Osteocyte (in vitro differentiated cells): ENCODE measurements at places on chromosomes 2 and 18. TPM values are rescaled to one million over a fixed set of nuclear protein-coding genes. Genes with fewer than 3 reads are reported as not detected.
A peak's percentile ranks its signal among the peaks of the same experiment; 100 is the strongest.

- H3K27ac ChIP-seq, result no peak overlapping the region
- no peak overlapping the region for H3K4me3 ChIP-seq
- no peak for DNase-seq
- peaks cover 17% of the 10 kb centered on the region for H3K27me3 ChIP-seq
- H3K36me3 ChIP-seq, result no peaks in the 10 kb centered on the region
- no peaks in the 10 kb centered on the region for H3K4me1 ChIP-seq
These were observed 420.3 kb upstream of the FSIP2 start for GRCh38 chr2:185318271-185318724.

- DNase-seq, result no peak
- H3K27me3 ChIP-seq, result no peaks in the 10 kb centered on the region
- peaks cover 22% of the 10 kb centered on the region for H3K4me1 ChIP-seq
- H3K27ac ChIP-seq, result no peak overlapping the region
These were observed 15.0 kb downstream of the KANSL3 start for GRCh38 chr2:96623116-96623515.

DNA sequence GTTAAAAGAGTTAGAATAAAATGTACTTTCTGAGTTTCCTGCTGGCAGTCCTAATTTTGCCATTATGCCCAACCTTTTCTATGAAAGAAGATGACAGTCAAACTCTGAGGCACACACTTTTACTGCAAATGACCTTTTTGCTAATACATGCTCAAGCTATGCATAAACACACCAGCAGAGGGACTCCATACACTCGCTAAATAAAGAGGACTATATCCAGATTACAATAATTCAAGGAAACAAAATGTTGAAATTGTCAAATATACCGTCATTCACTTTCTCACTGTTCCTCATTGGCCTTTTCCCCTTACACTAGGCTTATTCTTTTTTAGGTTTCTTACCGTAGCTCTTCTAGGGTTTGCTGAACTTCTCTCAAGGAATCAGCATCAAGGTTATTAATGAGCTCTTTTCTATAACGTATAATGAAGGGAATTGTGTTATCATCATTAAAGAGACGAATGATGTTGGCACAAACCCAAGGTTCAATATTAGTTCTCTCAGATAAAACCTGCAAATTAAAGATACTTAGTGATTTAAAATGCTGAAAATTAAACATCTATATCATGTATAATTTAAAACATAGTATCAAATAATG is 25.7 kb downstream of the SRBD1 start:
- no peak for DNase-seq
- H3K36me3 ChIP-seq, result peaks cover 13% of the 10 kb centered on the region
- H3K4me1 ChIP-seq, result no peaks in the 10 kb centered on the region

DNA sequence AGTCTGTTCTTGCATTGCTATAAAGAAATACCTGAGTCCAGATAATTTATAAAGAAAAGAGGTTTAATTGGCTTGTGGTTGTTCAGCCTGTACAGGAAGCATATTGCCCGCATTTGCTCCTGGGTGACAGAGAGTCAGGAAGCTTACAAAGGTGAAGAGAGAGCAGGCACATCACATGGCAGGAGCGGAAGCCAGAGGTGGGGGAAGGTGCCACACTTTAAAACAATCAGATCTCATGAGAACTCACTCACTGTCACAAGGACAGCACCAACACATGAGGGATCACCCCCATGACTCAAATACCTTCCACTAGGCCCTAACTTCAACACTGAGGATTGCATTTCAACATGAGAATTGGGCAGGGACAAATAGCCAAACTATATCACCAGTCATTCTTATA is 124.8 kb upstream of the COL5A2 start:
- H3K4me1 ChIP-seq, result peaks cover 14% of the 10 kb centered on the region
- DNase-seq, result no peak
- no peaks in the 10 kb centered on the region for H3K27me3 ChIP-seq
- H3K27ac ChIP-seq, result no peak overlapping the region
- H3K4me3 ChIP-seq, result no peak overlapping the region

GRCh38 chr2:151302879-151303278 is 13.4 kb upstream of the NMI start:
- H3K27me3 ChIP-seq, result no peaks in the 10 kb centered on the region
- no peak overlapping the region for H3K4me3 ChIP-seq
- H3K4me1 ChIP-seq, result peaks cover 18% of the 10 kb centered on the region
- no peak for DNase-seq

DNA sequence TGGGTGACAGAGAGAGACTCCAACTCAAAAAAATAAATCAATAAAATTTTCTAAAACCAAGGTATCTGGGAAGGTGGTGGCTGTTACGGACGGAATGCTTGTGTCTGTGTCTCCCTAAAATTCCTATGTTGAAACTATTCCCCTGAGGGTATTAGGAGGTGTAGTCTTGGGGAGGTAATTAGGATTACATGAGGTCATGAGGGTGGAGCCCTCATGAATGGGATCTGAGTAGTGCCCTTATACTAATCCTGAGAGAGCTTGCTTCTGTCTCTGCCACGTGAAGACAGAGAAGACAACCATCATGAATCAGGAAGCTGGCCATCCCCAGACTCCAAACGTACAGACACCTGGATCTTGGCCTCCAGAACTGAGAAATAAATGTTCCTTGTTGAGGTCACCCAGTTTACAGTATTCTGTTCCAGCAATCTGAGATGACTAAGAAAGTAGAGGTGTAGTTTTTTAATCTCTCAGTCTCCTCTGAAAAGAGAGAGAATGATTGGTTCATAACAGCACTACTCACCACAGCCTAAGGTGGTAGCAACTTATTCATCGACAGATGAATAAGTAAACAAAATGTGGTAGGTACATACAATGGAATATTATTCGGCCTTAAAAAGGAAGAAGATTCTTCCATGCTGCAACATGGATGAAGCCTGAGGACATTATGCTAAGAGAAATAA is 38.4 kb downstream of the TGFBRAP1 start:
- no peak overlapping the region for H3K4me3 ChIP-seq
- no peaks in the 10 kb centered on the region for H3K27me3 ChIP-seq
- DNase-seq, result no peak

DNA sequence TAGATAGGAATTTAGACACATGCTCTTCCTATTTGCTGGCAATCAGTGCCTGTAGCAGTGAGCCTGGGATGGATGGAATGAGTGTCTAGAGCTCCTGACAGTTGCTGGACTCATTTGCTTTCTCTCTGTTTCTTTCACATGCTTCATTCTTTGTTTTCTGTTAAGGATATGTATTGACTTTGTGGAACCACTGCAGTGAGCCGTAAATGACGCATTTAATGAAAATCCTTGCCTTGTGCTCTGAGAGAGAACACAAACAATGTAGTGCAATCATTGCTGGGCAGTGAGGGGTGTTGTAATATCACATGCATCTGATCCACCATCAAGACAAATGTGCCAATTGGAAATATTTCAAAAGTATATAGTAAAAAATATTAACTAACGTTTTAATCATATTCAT is 25.2 kb upstream of the CDH20 start:
- H3K27me3 ChIP-seq, result peaks cover 33% of the 10 kb centered on the region
- H3K4me1 ChIP-seq, result no peaks in the 10 kb centered on the region
- H3K36me3 ChIP-seq, result no peaks in the 10 kb centered on the region
- no peak overlapping the region for H3K4me3 ChIP-seq
- no peak for DNase-seq

GRCh38 chr2:85254540-85255300 is 73.1 kb downstream of the TGOLN2 start:
- H3K27me3 ChIP-seq, result no peaks in the 10 kb centered on the region
- H3K36me3 ChIP-seq, result no peaks in the 10 kb centered on the region
- H3K4me3 ChIP-seq, result no peak overlapping the region
- no peak overlapping the region for H3K27ac ChIP-seq
- peaks cover 59% of the 10 kb centered on the region for H3K4me1 ChIP-seq

GRCh38 chr2:37708146-37708545 is 36.7 kb upstream of the CDC42EP3 start:
- peaks cover 29% of the 10 kb centered on the region for H3K4me1 ChIP-seq
- DNase-seq, result no peak
- H3K27ac ChIP-seq, result no peak overlapping the region
- H3K27me3 ChIP-seq, result no peaks in the 10 kb centered on the region

- DNase-seq, result no peak
- peaks cover 7% of the 10 kb centered on the region for H3K4me1 ChIP-seq
- H3K36me3 ChIP-seq, result no peaks in the 10 kb centered on the region
- no peak overlapping the region for H3K27ac ChIP-seq
- H3K4me3 ChIP-seq, result no peak overlapping the region
- H3K27me3 ChIP-seq, result peaks cover 2% of the 10 kb centered on the region
These were observed 240.2 kb upstream of the SLC14A2 start for GRCh38 chr18:45374878-45375630.

GRCh38 chr2:50538147-50538546 is 493.8 kb downstream of the NRXN1 start:
- H3K4me1 ChIP-seq, result peaks cover 2% of the 10 kb centered on the region
- H3K27ac ChIP-seq, result no peak overlapping the region

DNA sequence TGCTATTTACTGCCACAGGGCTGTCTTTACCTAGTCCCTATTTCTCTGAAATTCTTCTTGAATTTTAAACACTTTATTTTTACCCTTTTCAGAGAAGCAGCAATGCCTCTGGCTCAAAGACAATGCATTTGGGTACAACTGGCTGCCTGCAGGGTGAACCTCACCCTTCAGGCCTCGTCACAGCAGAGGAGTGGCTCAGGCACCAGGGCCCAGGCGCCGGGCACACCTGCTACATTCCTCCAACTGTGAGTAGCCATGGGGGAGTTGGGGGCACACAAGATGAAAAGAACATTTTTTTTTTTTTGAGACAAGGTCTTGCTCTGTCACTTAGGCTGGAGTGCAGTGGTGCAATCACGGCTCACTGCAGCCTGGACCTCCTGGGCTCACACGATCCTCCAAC is 74.9 kb upstream of the KCNE4 start:
- DNase-seq, result peak; percentile 46
- H3K27me3 ChIP-seq, result no peaks in the 10 kb centered on the region
- H3K4me3 ChIP-seq, result no peak overlapping the region
- peaks cover 37% of the 10 kb centered on the region for H3K4me1 ChIP-seq
- H3K27ac ChIP-seq, result no peak overlapping the region
- no peaks in the 10 kb centered on the region for H3K36me3 ChIP-seq

GRCh38 chr18:67783196-67783946 is 266.9 kb upstream of the DSEL start:
- peak overlapping the region; percentile 71 for H3K27ac ChIP-seq
- H3K4me1 ChIP-seq, result peaks cover 18% of the 10 kb centered on the region
- no peaks in the 10 kb centered on the region for H3K27me3 ChIP-seq
- H3K36me3 ChIP-seq, result no peaks in the 10 kb centered on the region

DNA sequence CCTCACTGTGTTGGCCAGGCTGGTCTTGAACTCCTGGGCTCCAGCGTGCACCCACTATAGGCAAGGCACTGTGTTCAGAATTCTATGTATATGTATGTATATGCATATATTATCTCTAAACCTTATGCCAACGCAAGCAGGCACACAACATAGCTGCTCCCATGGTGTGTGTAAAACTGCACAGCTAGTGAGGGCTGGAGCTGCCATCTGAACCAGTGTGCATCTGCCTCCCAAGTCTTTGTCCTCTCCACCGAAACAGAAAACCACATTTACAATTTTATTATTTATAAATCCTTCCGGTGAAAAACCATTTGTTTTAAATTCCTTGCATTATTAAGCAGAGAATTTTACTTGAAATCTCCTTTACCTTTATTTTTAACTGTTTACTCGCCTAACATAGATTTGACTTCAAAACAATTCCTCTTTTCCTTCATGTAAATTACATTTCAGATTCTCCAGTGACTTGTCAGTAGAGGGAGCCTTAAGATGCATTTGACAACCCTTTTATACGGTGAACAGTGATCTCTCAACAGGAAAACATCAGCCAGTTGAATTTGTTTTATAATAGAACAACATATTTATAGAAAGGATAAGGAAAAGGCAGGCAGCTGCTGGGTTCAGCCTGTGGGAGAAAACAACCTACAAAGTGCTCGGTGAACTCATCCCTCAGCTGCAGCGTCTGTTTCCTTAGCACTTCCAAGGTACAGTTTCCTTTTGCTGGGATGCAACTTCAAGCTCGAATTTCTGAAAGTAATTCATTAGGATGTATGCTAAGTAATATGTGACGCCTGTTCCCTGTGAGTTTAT is 101.2 kb downstream of the MYT1L start:
- H3K36me3 ChIP-seq, result no peaks in the 10 kb centered on the region
- H3K27me3 ChIP-seq, result no peaks in the 10 kb centered on the region
- H3K4me1 ChIP-seq, result no peaks in the 10 kb centered on the region
- no peak overlapping the region for H3K4me3 ChIP-seq
- H3K27ac ChIP-seq, result no peak overlapping the region

- H3K27me3 ChIP-seq, result peaks cover 11% of the 10 kb centered on the region
- no peaks in the 10 kb centered on the region for H3K4me1 ChIP-seq
- no peak for DNase-seq
- H3K27ac ChIP-seq, result no peak overlapping the region
- no peak overlapping the region for H3K4me3 ChIP-seq
- no peaks in the 10 kb centered on the region for H3K36me3 ChIP-seq
These were observed 43.8 kb downstream of the SKA1 start for GRCh38 chr18:50418650-50419049.

DNA sequence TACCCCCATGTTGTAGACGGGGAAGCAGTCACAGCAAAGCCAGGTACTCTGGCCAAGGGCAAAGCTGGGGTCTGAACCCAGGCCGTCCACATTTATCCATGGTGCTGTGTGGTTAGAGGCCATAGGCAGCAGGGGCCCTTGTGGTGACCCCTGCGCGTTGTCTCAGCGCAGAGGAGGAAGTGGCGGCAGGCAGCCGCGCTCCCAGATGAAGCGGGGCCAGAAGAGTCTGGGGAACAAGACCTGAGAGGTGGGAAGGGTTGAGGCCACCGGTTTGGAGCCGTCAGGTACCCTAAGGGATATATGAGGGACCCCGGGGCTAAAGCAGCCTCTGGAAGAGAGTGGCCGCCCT is 770 bp downstream of the ZNF396 start:
- H3K4me1 ChIP-seq, result peaks cover 7% of the 10 kb centered on the region
- peak overlapping the region; percentile 15 for H3K27ac ChIP-seq
- H3K27me3 ChIP-seq, result peaks cover 19% of the 10 kb centered on the region
- DNase-seq, result no peak
- H3K36me3 ChIP-seq, result no peaks in the 10 kb centered on the region

GRCh38 chr2:176293334-176293733 is 24.1 kb downstream of the MTX2 start:
- no peak for DNase-seq
- no peak overlapping the region for H3K4me3 ChIP-seq
- no peaks in the 10 kb centered on the region for H3K27me3 ChIP-seq
- H3K27ac ChIP-seq, result no peak overlapping the region
- H3K4me1 ChIP-seq, result no peaks in the 10 kb centered on the region
- peaks cover 2% of the 10 kb centered on the region for H3K36me3 ChIP-seq

DNA sequence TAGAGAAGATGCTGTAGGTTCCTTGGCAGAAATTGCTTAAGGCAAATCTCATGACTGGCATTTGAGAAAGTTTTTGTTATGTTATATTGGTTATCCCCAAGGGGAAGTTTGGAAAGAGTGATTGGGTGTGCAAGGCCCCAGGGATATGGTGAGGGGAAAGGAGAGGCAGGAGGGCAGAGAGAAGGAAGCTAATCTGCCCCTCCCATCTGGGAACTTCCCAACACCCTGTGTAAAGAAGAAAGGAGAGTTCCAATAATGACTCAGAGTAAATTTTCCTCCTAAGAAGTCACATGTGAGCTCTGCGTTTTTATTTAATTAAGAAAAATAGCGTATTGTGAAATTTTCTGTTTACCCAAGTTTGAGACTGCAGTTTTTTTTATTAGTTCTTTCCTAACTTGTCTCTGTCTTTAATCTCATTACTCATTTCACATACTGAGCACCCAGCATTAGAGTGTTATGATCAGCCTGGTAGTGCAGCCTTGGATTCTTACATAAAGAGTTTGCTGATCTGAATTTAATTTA is 3.1 kb upstream of the KYNU start:
- no peak for DNase-seq
- no peaks in the 10 kb centered on the region for H3K27me3 ChIP-seq
- no peak overlapping the region for H3K4me3 ChIP-seq
- H3K36me3 ChIP-seq, result no peaks in the 10 kb centered on the region
- H3K27ac ChIP-seq, result peak overlapping the region; percentile 92

The CYTIP gene
- 0.64 and 0.76 TPM in 2 replicates for total RNA-seq

The KIAA2012 gene
- not detected in 2 replicates for total RNA-seq

The FAM110C gene
- total RNA-seq, result not detected in 2 replicates

The DTNA gene
- total RNA-seq, result 6.2 and 7.1 TPM in 2 replicates

The SOWAHC gene
- total RNA-seq, result 11.8 and 12.7 TPM in 2 replicates

The PLCD4 gene
- 16.7 and 24.7 TPM in 2 replicates for total RNA-seq
